ENCODE measurements at places on chromosomes 2 and 18.
A peak's percentile ranks its signal among the peaks of the same experiment; 100 is the strongest.

DNA sequence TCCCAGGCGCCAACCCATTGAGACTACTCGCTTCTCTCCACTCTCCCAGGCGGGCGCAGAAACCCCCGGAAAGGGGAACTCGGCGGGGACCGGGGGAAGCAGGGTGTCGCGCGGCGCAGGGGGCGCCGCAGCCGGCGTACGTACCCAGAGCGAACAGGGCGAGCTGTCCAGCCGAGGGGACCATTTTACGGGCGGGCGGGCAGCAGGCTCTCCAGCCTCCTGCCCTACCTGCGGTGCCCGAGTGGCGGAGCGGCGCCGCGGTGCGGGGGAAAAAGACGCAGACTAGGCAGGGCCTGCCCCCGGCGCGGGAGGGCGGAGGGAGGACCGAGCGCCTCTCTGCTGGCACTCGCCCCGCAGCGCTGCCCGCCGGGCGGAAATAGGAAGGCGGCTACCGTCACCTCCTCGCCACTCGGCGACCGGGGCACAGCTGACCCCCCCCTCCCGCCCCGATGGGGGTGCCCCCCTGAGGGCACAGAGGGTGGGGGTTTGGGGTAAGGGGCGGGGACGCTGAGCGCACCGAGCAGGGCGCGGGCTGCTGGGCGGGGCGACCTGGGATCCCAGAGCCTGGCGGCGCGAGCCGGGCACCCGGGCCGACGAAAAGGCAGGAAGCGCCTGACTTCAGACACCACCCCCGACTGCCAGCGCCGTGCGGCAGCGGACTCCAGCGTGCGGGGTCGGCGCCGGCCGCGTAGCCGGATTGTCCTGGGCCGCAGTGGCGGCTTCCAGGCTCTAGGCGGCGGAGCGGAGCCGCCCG is at the start of gene TGFA:
TGFA (minus strand) TSS at position 243 of the 754 bp plus-strand sequence; CDS start at position 184, 59 bp downstream.
- peak; percentile 62 for DNase-seq

GRCh38 chr2:225400060-225400511 is 576 bp downstream of the NYAP2 start:
- DNase-seq: peak; percentile 12

DNA sequence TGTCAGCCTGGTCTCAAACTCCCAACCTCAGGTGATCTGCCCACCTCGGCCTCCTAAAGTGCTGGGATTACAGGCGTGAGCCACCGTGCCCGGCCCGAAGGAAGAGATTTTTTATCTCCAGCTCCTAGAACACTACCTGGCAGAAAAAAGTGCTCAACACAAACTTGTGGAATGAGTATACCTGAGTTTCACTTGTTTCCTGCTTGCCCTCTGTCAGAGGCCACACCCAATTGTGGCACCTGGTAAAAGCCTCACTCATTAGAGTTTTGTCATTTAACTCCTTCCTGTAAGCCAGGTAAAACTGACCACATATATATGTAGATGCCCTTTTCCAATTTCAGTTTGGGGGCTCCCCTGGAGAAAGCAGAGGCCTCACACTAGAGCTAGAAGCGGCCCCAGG is 42.2 kb upstream of the RTN4 start:
- no peak for DNase-seq

DNA sequence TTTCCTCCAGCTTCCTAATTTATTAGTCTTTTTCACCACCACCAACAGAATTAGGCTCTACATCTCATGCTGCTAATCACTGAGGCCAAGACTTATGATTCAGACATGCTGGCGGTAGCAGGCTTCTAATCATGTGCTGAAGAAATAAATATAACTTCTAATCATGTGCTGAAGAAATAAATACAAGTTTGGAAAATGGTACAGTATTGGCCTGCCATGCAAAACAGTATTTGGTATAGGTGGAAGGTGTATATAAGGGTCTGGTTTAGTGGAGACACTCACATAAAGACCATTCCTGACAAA is 240.7 kb downstream of the TGIF1 start:
- DNase-seq: no peak

DNA sequence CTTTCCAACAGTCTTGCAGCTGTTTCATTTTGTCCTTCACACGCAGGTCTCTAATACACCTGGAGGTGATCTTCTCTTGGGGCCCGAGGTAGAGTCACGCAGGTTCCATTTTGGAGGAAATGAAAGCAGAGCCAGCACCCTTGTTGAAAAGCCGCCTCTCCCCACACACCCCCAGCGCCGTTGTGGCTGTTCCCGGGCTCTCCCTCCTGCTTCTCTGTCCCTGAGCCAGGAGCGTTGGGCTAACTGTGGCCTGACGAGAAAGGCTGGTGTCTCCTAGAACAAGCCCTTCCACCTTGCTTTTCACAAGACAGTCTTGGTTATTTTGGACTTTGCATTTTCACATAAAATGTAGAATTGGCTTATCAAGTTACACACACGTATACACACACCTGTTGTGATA is 16.3 kb downstream of the SNED1 start:
- no peak for DNase-seq

- no peak for DNase-seq
These were observed 141.1 kb downstream of the KLHL29 start for GRCh38 chr2:23526114-23526513.

DNA sequence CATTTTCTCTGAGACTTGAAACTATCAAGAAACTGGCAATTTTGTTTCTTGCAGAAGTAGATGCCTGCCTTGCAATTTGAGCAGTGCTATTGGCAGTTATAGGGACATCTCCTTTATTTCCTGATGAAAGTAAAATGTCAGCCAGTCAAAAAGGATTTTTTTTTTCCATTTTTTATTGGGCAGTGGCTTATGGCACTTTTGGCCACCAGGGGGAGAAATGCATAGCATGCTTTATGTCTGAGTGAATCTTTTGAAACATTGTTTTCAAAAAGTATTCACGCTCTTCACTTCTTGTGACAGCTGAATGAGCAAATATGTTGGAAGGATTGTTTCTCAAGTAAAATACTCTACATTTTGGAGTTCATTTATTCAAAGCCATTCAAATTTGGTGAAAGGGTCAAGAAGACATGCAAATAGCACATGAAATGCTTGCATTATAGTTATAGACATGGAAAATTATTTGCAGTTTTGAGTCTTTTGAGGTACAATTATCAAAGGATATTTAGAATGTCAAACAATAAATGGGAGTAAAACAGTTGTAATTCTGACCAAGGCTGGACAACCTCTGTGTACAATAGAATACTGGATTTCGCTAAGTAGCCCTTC is 491.0 kb downstream of the CDH2 start:
- DNase-seq: peak; percentile 18

GRCh38 chr2:98514096-98514639 is 69.5 kb downstream of the INPP4A start:
- no peak for DNase-seq

DNA sequence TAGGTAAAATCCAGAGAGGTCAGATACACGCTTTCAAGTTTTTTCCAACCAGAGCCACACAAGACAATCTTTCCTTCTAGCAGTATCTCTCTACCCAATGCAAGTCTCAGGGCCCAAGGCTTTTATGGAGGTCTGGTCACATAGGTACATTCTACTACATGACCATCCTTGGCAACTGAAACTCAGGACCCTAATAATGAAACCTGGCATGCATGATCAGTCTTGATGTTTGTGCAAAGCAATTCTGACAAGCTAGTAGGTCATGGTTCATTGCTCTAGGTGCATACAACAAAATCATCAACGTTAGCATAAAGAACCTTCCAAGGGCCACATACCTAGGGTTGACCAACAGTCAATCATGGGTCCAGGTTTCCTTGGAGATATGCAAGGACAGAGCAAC is 33.2 kb upstream of the CCDC88A start:
- DNase-seq: no peak

- no peak for DNase-seq
These were observed 928 bp downstream of the NAGK start for GRCh38 chr2:71069376-71069775.

- no peak for DNase-seq
These were observed 62.5 kb downstream of the MEP1B start for GRCh38 chr18:32252141-32252860.

DNA sequence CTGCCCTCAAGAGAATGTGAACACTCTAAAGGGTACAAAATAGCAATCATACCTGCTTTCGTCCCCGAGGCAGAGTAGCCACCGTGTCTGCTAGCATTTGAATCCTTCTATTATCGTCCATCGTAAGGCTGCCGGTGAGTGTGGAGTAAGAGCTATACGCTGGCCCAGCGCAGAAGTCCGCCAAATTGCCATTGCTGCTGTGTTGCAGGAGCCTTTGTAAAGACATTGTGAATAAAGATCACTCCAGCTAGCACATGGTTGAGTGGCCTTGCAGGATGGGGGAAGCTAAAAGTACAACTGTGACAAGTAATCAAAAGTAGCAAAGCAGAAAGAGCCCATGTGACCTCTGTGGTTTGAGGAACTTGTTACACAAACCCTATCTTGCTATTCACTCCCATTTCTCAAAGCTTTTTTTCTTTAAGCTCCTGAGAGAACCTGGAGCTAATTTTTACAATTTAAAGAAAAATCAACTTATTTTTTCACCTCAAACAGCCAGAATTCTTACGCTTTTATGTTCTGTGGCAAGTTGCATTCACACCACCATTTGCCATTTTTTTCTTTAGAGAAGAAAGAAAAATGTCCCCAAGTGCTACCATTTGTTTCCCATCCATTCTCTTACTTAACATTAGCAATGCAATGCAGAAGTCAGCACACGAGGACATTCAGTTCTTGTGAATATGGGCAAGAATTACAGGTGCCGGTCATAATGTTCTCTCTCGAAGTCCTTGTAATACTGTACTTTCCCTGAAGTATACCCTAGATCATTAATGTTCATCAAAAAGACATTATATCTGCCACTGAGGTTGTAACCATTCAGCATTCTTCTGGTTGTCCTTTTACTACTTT is at the start of gene CYTIP:
CYTIP (minus strand) TSS at position 295 of the 846 bp plus-strand sequence; CDS start at position 226, 69 bp downstream.
- no peak for DNase-seq

- DNase-seq: no peak
These were observed 12.1 kb upstream of the MAP2 start for GRCh38 chr2:209411718-209412117.

GRCh38 chr2:222747526-222748160 is 76.2 kb downstream of the MOGAT1 start:
- DNase-seq: no peak

DNA sequence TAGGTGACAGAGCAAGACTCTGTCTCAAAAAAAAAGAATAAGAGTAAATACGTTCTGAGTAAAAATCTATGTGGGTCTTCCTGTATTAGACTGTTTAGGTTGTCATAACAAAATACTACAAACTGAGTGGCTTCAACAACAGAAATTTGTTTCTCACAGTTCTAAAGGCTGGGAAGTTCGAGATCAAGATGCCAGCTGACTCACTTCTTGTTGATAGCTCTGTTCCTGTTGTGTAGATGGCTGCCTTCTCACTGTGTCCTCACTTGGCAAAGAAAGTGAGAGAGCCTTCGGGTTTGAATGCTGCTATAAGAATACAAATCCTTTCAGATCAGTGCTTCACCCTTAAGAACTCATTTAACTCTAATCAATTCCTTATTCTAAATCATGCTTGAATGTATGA is 430.0 kb upstream of the VWC2L start:
- no peak for DNase-seq

DNA sequence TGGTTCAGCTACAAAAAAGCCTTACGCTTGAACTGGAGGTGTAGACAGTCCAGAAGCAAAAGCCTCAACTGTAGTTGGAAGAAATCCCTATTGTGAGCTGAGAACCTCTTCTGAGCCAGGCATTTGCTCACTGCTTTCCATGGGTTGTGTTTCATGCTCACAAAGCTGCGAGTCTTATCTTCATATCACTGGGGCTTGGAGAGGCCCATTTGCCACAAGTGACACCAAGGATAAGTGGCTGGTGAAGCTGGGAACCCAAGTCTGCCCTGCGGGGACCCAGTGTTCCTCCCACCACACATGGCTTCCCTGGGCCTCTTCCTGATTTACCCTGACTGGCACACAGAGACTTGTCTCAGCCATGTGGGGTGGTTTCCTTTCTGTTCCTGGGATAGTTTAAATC is 130.4 kb downstream of the RNF144A start:
- DNase-seq: no peak

DNA sequence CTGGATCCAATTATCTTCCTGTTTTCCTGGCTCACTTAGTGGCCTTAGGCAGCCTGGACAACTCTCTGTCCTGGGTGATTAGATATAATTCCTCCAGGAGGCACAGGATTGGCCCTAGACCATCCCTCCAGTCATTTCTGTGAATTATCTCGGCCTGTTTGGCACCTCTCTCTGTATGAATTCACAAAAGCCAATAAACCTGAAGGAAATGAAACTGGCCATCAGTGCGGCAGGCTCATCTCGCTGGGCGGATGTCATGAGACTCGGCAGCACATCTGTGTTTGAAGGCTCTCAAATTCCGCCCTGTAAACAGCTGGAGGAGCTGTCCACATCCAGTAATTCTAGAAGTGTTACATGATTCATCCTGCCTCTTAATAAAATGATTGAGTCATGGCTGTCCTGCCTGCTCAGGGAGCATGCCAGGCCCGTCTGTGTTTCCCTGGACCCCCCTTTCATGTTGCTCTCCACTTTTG is 38.6 kb downstream of the ACOXL start:
- DNase-seq: no peak

DNA sequence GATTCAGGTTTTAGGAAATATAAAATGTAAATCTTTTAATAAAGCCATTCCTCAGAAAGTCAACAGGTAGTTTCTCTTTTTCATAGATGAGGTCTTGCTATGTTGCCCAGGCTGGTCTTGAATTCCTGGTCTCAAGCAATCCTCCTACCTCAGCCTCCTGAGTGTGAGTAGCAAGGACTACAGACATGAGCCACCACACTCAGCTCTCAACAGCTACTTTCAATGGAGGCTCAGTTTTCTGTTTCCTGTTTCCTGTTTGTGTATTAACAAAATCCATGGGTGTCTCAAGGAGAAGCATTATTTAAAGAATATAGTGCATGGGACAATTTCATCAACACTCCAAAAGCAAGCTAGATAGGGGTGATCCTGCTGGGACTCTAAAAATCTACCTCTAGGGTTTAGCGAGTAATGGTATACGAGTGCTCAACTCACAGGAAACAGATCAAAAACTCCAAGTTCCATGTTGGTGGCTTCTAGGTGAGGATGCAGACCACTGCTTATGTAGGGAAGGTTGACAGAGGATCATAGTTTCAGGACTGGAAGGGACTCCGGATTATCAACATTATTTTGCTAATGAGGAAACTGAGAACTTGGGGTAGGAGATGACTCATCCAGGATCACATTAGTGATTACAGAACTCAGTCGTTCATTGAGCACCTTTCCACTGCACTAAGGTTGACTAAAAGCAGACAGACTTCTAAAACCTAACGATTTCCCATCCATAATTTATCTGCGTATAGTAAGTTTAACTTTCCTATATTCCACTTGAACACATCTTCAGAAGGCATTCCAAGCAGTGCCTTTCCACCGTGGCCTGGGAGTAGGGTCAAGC is 61.7 kb upstream of the WIPF1 start:
- no peak for DNase-seq

DNA sequence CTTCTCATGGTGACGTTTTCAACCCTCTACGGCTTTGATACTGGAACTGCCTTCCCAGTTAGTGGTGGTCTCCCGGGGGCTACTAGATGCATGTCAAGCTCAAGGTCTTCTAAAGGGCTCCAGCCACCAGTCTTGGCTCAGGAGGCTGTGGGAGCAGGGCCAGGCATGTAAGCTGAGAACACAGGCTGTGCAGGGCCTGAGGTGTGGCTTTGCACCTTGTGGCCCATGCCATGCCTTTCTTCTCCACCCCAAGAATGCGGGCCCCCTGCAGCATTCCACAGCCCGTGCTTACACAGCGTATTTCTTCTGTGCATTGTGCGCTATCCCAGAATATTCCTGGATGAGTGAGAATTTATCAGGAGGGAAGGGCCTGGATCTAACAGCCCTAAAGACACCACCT is 144.9 kb downstream of the SEPTIN10 start:
- DNase-seq: no peak

- DNase-seq: no peak
These were observed 12.5 kb downstream of the BOK start for GRCh38 chr2:241570961-241571581.

Measured in NCI-H187 (cell line).